ENCODE measurements at places on chromosomes 4 and X.

DNA sequence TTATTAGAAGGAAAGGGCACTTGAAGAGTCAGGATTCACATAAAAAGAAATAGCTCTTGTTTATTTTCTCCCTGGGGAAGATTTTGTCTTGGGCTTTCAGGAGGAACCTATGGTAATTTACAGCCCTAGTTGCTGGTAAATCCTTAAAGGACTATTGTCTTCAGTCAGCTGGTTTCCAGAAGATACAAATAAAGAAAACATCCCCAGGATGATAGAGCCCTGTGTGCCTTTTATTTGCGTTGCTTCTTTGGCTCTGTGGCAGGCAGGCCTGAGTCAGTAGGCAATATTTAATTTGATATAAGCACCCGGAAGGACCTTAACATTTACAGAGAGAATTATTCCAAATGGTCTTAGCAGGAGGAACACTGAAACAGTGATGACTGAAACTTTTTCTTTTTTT lies 131.0 kb upstream of the SLC34A2 start:
- H3K4me1 ChIP-seq: no peaks in the 10 kb centered on the region
- DNase-seq: no peak
- H3K27ac ChIP-seq: no peak overlapping the region
- H3K36me3 ChIP-seq: no peaks in the 10 kb centered on the region
- H3K4me3 ChIP-seq: no peak overlapping the region
- H3K27me3 ChIP-seq: no peaks in the 10 kb centered on the region

DNA sequence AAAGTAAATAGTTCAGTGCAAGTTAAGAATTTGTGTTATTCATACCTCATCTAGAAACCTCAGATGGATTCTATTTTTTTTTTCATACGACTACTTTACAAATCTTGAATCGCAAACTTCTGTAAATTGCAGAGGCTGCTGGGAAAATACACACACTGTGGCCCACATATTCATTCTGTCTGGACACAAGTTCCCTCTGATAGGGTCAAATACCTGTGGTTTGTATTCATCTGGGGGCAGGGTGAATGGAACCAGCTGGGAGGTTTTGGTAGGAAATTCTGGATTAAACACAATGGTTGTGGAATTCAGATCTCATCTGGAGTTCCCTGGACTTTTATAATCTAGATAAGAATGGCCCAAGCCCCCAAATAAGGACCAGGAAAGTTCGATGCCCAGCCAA lies 56.2 kb downstream of the SPATA18 start:
- H3K4me3 ChIP-seq: no peak overlapping the region
- no peaks in the 10 kb centered on the region for H3K27me3 ChIP-seq
- H3K4me1 ChIP-seq: no peaks in the 10 kb centered on the region
- H3K36me3 ChIP-seq: no peaks in the 10 kb centered on the region
- DNase-seq: no peak

- no peaks in the 10 kb centered on the region for H3K4me1 ChIP-seq
- no peak overlapping the region for H3K27ac ChIP-seq
- H3K4me3 ChIP-seq: no peak overlapping the region
- no peak for DNase-seq
- H3K27me3 ChIP-seq: no peaks in the 10 kb centered on the region
Observed at GRCh38 chrX:132603700-132604286, 115.0 kb upstream of the MBNL3 start.

DNA sequence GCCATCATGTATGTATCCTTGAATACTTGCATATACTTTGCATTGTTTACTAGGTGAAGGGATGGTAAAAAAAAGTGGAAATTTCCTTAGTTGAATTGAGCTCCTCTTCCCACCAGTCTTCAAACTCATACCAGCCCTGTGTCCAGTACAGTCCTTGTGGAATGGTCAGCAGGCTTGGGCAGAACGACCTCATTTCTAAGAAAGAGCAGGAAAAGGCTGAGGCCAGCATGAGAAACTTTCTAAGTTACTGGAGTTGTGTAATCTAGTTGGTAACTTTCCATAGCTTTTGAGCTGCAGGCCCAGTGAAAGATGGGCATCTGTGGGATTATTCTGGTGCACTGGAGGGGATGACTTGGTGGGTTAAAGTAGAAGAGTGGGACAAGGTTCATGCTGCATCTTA lies 87.6 kb downstream of the DCUN1D4 start:
- no peaks in the 10 kb centered on the region for H3K27me3 ChIP-seq
- H3K27ac ChIP-seq: no peak overlapping the region
- H3K4me3 ChIP-seq: no peak overlapping the region
- no peaks in the 10 kb centered on the region for H3K36me3 ChIP-seq

Data from liver (tissue), 10 donors.